ENCODE measurements at places on chromosomes 12 and 14. TPM values are rescaled to one million over a fixed set of nuclear protein-coding genes. Genes with fewer than 3 reads are reported as not detected.
A peak's percentile ranks its signal among the peaks of the same experiment; 100 is the strongest.

DNA sequence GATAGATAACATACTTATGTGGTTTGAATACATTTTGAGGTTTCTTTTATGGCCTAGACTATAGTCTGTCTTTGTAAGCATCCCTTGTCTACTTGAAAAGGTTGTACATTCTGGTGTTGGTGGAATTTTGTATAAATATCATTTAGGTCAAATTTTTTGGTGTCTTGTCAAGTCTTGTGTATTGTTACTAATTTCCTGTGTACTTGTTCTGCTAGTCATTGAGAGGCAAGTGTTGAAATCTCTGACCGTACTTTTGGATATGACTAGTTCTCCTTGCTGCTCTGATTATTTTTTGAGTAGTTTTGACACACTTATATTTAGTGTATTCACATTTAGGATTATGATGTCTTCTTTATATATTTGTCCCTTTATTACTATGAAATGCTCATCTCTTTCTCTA, 219.6 kb downstream of the CCDC91 start:
- no peak for DNase-seq

- DNase-seq, result no peak
Measured at GRCh38 chr12:32322354-32322753, 77.0 kb upstream of the FGD4 start.

DNA sequence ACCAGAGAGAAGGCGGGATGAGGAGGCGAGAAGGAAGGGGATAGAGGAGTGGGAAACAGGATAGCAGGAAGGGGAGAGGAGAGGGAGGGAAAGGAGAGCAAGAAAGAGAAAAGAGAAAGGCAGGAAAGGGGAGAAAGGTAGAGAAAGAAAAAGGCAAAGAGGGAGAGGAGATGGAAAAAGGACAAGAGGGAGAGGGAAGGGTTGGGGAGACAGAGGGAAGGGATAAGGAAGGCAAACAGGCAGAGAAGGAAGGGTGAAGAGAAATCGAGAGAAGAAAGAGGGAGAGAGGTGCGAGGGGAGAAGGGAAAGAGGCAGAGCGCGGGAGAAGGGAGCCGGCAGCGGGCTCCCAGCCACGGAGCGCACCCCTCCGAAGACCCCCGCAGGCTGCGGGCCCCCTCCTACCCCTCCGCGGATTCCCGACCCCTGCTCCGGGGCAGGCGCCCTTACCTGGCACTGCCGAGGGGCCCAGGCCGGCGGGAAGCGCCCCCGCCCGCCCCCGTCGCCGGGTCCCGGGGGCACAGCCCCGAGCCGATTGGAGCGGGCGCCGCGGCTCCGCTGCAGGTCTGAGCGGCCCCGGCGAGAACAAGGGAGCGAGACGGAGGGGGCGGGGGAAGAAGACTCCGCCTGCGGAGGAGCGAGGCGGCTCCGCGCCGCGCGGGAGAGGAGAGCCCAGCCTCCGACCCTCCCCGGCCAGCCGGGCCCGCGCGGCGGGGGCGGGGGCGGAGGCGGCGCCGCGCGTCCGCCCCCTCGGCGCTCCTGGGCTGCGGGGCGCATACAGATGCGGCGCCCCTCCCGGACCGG, at the start of gene CDH24:
TSS of gene CDH24 (minus strand) at position 565 of the 801 bp plus-strand sequence. CDS start 1,787 bp downstream, outside the sequence.
- peak; percentile 85 for DNase-seq

- no peak for DNase-seq
Measured at GRCh38 chr14:51445001-51445390, 204.9 kb downstream of the TMX1 start.

- no peak for DNase-seq
Measured at GRCh38 chr12:62785941-62786559, 148.9 kb downstream of the PPM1H start.

DNA sequence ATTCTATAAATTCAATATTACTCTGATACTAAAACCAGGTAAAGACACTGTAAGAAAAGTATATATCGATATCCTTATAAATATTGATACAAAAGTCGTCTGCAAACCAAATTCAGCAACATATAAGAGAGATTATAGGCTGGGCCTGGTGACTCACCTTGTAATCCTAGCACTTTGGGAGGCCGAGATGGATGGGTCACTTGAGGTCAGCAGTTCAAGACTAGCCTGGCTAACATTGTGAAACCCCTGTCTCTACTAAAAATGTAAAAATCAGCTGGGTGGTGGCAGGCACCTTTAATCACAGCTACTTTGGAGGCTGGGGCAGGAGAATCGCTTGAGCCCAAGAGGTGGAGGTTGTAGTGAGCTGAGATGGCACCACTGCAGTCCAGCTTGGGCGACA, 13.5 kb upstream of the TUBA1C start:
- DNase-seq, result no peak

DNA sequence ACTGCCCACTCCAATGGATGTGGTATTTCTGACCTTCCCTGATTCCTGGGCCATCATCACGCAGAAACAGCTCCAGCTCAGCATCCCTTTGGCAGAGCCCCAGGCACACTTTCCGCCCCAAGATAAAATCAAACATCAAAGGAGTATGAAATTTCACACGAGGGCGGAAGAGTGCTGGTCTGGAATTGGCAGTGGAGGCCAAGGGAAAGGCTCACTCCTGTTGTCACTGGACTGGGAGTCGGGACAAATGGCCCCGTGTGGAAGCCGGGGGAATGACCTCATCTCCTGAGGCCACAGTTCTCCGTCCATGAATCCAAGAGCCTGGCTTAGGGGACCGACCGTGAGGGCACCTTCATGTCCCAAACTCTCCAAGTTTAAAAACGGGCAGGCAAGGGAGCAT, 40.9 kb downstream of the FZD10 start:
- no peak for DNase-seq

DNA sequence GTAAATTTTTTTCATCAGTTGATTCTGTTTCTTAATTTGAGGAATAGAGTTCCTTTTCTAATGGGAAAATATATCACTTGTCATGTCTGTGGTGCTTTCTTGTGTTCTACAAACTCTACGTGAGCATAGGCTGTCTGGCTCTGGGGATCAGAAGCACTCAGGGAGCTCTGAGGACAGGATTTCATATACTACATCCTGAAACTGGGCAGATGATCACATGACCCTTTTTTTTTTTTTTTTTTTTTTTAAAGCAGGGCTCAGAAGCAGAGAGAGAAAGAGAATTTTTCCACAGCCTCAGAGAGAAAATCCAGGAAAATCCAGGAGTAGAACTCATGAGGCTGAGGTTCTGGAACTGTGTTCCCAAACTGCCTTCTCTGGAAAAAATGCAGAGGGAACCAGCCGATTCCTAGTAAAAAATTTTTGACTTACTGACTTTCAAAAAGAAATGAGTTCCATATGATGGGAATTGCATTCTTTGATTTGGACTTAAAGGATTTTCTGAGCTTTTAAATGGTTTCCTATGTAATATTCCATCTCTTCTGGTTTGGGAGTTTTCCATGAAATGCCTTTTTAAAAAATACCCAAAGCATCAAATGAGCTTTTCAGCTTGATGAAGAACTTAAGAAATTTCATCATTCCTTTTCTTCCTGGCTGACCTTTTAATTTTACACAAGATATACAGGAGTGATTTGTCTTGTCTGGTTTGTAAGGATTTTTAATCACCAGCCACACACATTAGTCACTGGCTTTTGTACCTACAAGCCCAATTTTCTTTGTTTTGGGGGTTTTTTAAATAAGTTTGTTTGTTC, 183.1 kb upstream of the HIF1A start:
- no peak for DNase-seq

DNA sequence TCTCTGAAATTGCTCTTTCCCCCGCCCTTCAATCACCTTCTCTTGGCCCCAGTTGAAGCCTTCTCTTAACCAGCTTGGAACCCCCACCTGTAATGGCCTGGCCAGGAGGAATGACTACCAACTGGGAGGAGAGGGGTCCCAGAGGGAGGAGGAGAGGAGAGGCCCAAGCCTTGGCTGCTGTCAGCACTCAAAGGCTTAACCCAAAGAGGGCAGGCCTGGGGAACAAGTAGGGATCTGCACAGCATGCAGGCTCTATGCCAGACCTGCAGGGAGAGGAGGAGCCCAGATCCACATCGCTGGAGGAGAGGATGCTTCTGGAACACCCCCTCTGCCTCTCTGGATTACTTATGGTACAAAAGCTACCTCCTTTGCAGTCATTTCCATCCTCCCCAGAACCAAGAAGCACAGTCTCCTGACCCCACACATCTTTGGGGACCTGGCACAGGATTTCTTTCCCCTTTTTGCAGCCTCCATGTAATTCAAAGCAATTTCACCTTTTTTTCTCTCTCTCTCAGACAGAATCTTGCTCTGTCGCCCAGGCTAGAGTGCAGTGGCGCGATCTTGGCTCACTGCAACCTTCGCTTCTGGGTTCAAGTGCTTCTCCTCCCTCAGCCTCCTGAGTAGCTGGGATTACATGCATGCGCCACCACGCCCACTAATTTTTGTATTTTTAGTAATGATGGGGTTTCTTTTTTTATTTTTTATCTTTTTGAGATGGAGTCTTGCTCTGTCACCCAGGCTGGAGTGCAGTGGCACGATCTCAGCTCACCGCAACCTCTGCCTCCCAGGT, 6.2 kb downstream of the RARG start:
- DNase-seq, result no peak

SERPINA6 gene
- total RNA-seq, result not detected

PSEN1 gene
- 24.1 TPM for total RNA-seq

GALNT9 gene
- 1.6 TPM for total RNA-seq

KRT72 gene
- total RNA-seq, result not detected

KLRC3 gene
- not detected for total RNA-seq

GPRC5D gene
- not detected for total RNA-seq

WDHD1 gene
- total RNA-seq, result 1.6 TPM

ALG10B gene
- 5.6 TPM for total RNA-seq

TEX52 gene
- not detected for total RNA-seq

KRT6B gene
- total RNA-seq, result not detected
